ENCODE measurements at places on chromosomes 2 and 18.
A peak's percentile ranks its signal among the peaks of the same experiment; 100 is the strongest.

DNA sequence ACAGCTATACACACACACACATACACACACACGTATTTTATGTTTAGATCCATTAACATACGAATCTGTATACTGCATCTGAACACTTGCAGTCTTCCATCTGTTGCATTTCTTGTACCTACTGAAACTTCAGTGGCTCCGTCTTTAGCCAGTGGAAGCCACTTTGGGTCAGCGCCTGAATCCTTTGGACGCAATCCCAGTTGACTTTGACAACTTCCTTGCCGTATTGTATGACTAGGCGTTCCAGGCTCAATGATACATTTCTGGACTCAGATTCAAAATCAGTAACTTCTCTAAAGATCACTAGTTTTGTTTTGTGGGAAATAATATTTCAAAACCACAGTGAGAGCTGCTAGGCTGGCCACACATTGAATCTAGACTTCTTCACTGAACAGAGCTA is 101.5 kb upstream of the GPC1 start:
- no peak for DNase-seq

DNA sequence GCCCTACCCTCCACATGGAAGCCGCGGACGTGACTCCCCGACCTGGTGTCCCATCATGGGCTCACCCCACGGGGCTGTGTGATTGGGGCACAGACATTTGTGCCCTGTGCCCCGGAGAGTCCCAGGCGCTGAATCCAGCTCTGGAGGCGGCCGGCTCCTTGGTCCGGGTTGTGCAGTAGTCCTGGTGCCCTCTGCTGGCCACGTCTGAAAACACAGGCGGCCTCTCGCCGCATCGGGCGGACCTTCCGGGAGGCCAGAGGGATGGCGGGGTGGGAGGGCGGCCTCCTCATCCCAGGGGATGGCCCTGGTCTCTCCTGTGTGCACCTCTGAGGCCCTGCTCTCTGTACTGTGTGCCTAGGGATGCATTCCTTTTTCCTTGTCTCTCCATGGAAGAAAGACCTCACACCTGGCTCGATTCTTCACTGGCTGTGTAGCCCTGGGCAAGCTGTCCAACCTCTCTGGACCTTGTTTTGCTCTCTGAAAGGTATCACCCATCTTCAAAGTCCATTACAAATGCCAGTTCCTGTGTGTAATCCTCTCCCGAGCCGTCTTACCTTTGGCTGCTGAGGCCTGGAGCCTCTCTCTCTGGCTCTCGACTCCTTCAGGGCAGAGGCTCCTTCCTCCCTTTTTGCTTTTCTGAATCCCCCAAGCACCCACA is 27.6 kb downstream of the CELF4 start:
- DNase-seq: peak; percentile 87

DNA sequence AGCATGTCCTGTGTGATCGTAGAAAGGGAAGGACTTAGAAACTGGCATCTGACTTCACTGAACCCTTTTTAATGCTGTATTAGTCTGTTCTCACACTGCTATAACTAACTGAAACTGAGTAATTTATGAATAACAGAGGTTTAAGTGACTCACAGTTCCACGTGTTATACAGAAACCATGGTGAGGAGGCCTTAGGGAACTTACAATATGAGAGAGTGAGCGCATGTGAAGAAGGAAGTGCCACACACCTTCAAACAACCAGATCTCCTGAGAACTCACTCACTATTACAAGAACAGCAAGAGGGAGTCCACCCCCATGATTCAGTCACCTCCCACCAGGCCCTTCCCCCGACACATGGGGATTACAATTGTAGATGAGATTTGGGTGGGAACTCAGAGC is 811.3 kb downstream of the CPS1 start:
- no peak for DNase-seq

DNA sequence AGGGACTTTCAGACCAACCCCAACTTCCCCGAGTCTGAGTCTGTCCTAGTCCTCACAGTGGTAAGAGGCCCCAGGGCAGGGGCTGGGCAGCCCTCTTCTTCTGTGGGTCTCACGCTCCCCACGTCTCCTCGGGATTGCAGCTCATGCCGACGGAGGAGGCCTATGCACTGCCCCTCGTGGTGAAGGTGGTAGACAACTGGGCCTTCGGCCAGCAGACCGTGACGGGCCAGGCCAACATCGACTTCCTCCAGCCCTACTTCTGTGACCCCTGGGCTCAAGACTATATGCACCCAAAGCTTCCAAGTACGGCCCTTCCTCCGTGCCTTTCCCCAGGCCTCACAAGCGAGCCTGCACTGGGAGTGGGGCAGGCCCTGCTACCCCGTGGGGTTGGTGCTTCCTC is 44.3 kb downstream of the LMAN2L start:
- no peak for DNase-seq

GRCh38 chr18:46565256-46565655 is 91.8 kb downstream of the LOXHD1 start:
- no peak for DNase-seq

DNA sequence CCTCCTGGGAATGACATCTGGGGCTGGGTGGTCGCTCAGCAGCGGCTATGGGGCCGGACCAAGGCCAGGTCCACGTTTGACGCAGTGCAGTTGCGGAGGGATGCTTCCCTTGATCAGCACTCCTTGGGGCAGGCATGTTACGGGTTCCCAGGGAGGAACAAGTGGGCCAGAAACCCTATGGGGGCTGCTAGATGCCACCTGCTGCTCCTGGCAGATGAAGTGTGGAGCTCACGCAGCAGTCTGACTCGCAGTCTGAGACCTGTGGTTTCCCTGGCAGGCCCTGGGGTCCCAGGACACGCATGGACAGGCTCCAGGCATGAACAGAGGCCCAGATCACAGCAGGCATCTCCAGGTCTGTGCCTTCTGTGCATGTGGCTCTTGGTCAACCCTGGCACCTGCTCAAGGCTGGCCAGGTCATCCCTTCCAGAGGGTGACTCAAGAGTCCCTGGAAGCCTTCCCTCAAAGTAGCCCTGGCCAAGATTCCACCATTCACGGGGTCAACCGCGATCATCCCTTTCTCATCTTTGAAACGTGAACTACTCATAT is 20.0 kb downstream of the KCNF1 start:
- DNase-seq: no peak

- no peak for DNase-seq
These were observed 64.5 kb downstream of the AFF3 start for GRCh38 chr2:100077935-100078334.

DNA sequence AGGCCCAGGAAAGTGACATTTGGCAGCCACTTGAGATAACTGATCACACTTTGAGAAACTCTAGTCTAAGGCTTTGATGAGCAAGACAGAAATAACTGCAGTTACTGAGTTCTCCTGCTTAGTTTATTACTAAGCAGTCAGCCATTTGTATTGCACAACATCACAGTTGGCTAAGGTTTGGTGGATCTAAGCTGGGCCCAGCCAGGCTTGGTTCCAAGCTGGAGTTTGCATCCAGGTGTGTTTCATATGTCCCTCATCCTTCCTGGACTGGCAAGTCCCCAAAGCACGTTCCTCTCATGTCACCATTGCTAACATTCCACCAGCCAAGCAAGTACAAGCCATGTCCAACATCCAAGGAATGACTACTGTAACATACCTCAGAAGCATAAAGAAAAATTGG is 71.3 kb upstream of the ZNF532 start:
- DNase-seq: peak; percentile 82

GRCh38 chr18:3547891-3548615 is 98.1 kb downstream of the TGIF1 start:
- no peak for DNase-seq

DNA sequence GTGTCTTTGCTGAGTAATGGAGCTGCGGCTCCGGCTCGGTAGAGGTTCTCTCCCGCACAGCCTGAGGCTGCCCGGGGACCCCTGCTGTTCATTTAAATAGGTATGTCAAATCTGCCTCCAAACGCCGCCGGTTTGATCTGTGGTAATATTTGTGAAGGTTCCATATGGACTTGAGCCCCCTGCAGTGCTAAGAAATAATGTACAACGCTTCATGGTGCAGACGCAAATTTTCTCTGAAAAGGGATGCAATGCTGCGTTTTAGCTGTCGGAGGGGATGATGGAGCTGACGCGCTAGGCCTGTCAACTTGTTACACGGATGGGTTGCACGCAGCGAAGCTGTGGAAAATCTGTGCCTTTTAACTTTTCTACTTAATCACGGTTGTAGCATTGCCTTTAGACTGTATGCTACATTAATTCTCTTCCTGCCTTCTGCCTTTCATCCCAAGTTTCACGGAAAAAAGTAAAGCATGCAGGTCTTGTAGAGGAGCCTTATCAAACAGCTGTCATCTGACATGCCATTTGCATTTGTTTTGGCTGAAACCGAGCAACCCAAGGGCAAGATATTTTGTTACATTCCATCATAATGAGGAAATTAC is 43.2 kb downstream of the MRPS9 start:
- peak; percentile 45 for DNase-seq

DNA sequence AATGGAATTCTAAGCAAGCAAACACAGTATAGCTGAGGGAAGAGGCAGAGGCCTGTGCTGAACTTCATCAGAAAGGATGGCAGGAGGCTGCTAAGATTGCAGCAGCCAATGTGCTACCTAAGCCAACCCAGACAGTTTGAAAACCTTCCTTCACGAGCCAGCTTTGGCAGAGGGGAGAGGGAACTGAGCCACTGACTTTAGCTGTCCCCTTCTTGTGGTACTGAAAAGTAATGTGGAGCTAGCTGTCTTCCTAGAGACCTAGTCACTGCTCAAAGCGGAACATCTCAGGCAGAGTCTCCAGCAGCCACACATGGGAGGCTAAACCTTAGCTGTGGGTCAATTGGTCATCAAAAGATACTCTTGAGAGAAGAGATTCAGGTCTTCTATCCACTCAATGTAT is 419.0 kb downstream of the FBXO15 start:
- no peak for DNase-seq

GRCh38 chr18:29840089-29840488 is 1202.5 kb downstream of the DSC3 start:
- peak; percentile 67 for DNase-seq

DNA sequence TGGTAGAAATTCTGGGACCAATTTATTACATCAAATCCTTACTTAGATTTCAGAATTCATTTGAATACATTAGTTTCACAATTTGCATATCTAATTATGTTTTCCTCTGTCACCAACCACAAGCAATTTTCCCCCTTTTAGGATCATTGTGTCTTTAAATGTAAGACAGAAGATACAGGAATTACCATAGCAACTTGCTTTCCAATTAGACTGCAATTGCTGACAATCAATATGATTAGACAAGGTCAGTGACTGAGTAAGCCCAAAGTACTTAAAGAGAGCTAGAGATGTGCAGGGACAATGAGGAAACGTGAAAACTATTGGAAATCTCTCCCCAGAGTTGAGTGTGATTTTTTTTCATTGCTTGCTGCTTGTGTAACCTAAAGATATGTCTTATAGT is 121.4 kb downstream of the FSHR start:
- no peak for DNase-seq

DNA sequence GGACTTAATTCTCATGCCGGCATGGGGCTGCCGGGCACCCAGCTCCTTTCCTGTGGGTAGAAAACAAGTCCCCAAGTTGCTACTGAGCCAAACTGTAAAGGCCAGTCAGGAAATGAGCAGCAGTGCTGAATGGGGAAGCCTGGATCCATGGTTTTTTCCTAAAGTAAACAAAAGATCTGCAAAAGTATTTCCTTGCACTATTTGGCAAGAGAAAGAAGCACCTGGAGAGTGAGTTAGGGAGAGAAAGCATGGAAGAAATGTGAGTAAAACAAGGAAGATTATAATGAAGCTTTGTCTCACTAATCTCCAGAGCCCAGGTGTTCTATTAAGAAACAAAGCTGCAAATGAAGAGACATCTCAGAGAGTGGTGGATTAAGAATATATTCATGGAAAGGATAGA is 117.6 kb downstream of the METTL8 start:
- no peak for DNase-seq

GRCh38 chr2:128986867-128987268 is 668.2 kb upstream of the HS6ST1 start:
- DNase-seq: no peak

DNA sequence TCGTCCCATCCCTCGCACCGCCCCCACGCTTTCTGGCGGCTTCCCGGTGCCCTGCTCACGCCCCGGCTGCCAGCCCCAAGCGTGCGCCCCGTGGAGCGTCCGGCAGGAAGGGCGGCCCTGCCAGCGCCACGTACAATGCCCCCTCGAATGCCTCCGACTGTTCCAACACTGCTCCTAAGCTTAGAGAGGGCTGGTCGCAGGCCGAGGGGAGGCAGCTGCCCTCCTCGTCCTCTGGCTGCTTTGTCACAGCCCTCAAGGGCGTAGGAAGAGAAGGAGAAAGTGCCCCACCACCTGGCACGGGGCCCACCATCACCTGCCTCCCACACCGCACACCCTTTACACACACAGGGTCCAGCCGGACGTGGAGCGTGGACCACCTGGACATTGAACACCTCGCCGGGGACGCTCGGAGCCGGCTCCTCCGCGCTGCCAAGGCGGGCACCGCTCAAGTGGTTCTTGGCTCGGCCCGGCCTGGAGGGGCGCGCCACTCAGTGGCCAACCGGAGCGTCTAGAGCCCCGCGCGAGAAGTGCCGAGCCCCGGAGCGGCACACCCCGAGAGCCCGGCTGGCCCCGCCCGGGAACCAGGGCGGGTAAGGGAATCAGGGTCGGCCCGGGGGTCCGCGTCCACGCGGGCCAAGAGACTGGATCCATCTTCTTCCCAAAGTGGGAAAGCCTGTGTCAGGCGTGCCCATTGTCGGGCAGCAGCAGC is 830 bp downstream of the DNER start:
- peak; percentile 11 for DNase-seq

DNA sequence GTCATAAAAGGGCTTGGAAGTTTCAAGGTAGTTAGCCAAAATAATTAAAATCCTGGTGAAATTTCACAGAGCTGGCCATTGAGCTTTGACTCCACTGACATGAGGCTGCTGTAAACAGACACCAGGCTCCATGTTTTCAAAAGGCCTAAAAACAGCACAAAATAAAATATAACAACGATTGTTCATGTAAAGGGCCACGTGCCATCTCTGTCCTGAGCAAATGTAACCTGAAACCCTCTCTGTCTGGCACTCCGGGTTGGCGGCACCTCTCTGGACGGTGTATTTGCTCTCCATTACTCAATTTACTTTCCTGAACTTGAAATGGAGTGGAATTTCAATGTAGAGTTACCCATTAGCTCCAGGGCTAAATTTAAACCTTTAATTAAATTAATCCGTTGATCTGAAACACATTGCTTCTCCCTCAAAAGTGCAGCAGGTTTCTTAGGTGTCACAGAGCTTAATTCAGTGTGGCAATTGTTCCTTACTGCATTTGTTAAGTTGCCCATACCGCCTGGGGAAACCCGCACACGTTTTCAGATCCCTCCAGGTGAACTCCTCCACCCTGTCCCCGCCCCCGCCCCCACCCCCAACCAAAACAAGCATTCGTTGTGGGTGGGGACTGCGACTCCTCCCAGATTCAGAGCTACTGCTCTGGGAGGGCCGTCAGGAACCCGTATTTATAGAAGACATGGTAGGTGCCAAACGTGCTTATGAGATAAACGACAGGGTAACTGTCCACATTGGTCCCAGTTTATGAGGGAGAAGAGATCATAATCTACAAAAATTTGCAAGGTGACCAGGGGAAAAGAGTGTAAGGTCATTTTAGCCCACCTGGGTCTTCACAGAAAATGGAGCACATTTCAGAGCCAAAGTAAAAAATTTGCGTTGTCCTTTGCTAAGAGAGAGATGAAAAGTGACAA is 1.2 kb upstream of the CABLES1 start:
- no peak for DNase-seq

All from adipocyte (in vitro differentiated cells).